ENCODE measurements at places on chromosomes 2 and 18. TPM values are rescaled to one million over a fixed set of nuclear protein-coding genes. Genes with fewer than 3 reads are reported as not detected.

The CD8B2 gene
- not detected for total RNA-seq

The PDCD1 gene
- total RNA-seq = 1.5 TPM

The CCDC141 gene
- 97.5 TPM for total RNA-seq

The SFT2D3 gene
- 4.7 TPM for total RNA-seq

GRCh38 chr18:50472941-50473340, 86.9 kb upstream of the MAPK4 start:
- no peak for DNase-seq

- DNase-seq = no peak
These were observed 11.9 kb upstream of the IGFBP2 start for GRCh38 chr2:216621292-216621691.

- DNase-seq = no peak
These were observed 211.0 kb upstream of the NT5C1B start for GRCh38 chr2:18800240-18800971.

DNA sequence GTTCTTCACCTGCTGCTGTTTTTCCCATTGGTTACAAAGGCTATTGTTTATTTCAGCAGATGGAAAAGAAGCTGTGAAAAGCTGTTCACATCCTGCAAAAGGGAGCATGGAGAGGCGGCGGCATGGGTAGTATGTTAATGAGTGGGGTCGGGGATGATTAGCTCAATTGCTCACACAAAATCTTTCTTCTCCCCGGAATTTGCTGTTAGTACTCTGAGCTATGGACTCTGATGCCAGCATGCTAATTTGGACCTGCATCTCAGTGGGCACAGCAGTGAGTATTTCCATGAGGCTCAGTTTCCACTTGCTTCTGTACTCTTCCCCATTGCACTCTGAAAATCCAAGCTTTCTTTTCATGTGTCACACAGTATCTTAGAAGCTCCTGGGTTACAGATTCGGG, 61.6 kb downstream of the DNER start:
- no peak for DNase-seq
